ENCODE measurements at places on chromosomes 3 and 15. TPM values are rescaled to one million over a fixed set of nuclear protein-coding genes. Genes with fewer than 3 reads are reported as not detected.

Gene LEKR1
- total RNA-seq, result 0.38 TPM

Gene IL5RA
- total RNA-seq, result not detected

Gene IQCH
- total RNA-seq, result 1.1 TPM

Gene BFSP2
- not detected for total RNA-seq

Gene ATG7
- total RNA-seq, result 59.5 TPM

Gene SLC6A11
- total RNA-seq, result not detected

Gene SIN3A
- 34.9 TPM for total RNA-seq

Gene PROK2
- not detected for total RNA-seq

Gene PRTG
- 11.2 TPM for total RNA-seq

Gene ISLR
- 2.8 TPM for total RNA-seq

Gene HCLS1
- 0.49 TPM for total RNA-seq

Gene LSAMP
- 9.8 TPM for total RNA-seq

Gene SUCNR1
- total RNA-seq, result 2.0 TPM

Gene RARRES1
- 2.3 TPM for total RNA-seq

Gene AHSG
- not detected for total RNA-seq

Gene SLC15A2
- 0.16 TPM for total RNA-seq

Gene GP9
- not detected for total RNA-seq

Gene SNRPN
- 162 TPM for total RNA-seq
